Activated T-helper 1 cell treated with anti-CD3 and anti-CD28 coated beads, Interleukin-12 subunit alpha, Interleukin-12 subunit beta, Interleukin-2, Interleukin-4 antibody, amounts not matched to agents 30 ng/mL and 10 ng/mL and 1 ng/mL, durations not matched to agents 14 hours and 24 hours and 36 hours (primary cell): ENCODE measurements at places on chromosomes 7 and 10. TPM values are rescaled to one million over a fixed set of nuclear protein-coding genes. Genes with fewer than 3 reads are reported as not detected.
A peak's percentile ranks its signal among the peaks of the same experiment; 100 is the strongest.

Gene CNNM1
- total RNA-seq, result 0.20 and 0.21 TPM in 2 replicates

Gene CD36
- not detected in 2 replicates for total RNA-seq

Gene OR6B1
- not detected in 2 replicates for total RNA-seq

Gene CEP55
- 53.0 and 55.7 TPM in 2 replicates for total RNA-seq

Gene POU6F2
- not detected in 2 replicates for total RNA-seq

Gene LIPN
- total RNA-seq, result not detected in 2 replicates

DNA sequence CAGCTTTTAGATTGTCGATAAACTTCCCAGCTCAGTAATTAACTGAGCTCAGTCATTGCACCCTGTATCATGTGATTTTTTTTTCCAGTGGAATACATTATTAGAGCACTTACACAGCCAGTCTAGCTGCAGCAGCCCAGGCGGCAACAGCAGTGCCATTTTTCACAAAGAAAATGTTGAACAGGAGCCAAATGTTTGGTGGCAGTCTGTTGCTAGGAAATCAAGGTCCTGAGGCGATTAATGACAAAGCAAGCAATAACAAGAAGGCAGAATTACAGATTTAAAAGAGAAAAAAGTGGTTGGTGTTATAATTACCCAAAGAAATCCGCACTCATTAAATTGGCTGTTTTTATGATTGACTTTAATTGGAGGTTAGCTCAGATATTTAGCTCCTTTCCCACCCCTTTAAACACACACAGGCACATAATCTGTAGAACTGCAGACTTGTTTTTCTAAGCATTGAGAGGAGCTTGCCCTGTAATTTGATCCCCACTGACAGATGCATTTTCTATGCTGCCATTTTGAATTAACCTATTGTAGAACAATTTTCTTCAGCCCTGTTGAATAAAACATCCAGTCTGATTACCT is 267.4 kb downstream of the ADK start:
- H3K36me3 ChIP-seq, result peaks cover 3% of the 10 kb centered on the region
- no peak overlapping the region for H3K27ac ChIP-seq

- no peak overlapping the region for H3K27ac ChIP-seq
- H3K4me3 ChIP-seq, result no peak overlapping the region
- no peak for DNase-seq
- H3K27me3 ChIP-seq, result no peaks in the 10 kb centered on the region
Observed at GRCh38 chr7:137241655-137242360, 101.7 kb downstream of the PTN start.

DNA sequence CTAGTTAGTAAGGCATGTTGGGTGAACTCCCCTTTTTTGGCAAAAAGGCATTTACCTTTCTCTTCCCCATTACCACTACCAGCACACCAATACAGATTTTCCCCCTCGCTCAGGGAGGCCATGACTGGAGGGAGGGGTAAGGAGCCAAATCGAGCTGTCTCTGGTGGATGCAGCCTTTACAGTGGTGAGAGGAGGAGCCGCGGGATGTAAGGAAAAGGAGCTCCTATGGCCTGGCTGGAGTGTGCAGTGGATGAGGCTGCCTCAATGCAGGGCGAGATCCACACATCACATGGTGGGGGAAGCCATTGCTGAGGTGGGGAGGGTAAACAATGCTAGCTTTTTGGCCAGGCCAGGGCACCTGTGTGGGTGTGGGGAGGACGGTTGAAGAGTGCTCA is 416.2 kb downstream of the EXOC4 start:
- H3K27ac ChIP-seq, result no peak overlapping the region
- H3K27me3 ChIP-seq, result no peaks in the 10 kb centered on the region
- H3K4me3 ChIP-seq, result no peak overlapping the region
- no peak for DNase-seq
- no peaks in the 10 kb centered on the region for H3K4me1 ChIP-seq

GRCh38 chr7:135320268-135320667 is 86.6 kb downstream of the STRA8 start:
- H3K4me1 ChIP-seq, result no peaks in the 10 kb centered on the region
- no peaks in the 10 kb centered on the region for H3K27me3 ChIP-seq
- H3K27ac ChIP-seq, result no peak overlapping the region
- no peak for DNase-seq

DNA sequence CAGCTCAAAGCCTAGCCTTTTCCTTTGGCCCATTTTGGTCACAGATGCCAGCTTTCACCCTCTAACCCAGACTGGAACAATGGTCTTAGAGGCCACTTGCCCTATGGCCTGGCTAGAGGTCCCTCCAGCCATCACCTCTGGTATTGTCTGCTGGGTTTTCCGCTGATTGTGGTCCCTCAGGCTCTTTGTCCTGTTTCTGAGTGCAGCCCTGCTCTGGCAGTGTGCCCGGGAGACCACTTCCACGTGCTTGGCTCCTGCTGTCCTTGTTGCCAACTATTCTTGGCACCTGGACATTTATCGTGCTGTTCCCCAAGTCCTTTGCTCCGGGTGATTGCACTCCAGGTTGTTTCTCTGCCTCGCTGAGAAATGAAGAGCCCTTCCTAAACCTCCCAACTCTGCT is 53.3 kb upstream of the FAM180A start:
- peaks cover 9% of the 10 kb centered on the region for H3K4me1 ChIP-seq
- no peaks in the 10 kb centered on the region for H3K36me3 ChIP-seq
- H3K27ac ChIP-seq, result no peak overlapping the region
- H3K27me3 ChIP-seq, result peaks cover 9% of the 10 kb centered on the region
- DNase-seq, result no peak
- no peak overlapping the region for H3K4me3 ChIP-seq

DNA sequence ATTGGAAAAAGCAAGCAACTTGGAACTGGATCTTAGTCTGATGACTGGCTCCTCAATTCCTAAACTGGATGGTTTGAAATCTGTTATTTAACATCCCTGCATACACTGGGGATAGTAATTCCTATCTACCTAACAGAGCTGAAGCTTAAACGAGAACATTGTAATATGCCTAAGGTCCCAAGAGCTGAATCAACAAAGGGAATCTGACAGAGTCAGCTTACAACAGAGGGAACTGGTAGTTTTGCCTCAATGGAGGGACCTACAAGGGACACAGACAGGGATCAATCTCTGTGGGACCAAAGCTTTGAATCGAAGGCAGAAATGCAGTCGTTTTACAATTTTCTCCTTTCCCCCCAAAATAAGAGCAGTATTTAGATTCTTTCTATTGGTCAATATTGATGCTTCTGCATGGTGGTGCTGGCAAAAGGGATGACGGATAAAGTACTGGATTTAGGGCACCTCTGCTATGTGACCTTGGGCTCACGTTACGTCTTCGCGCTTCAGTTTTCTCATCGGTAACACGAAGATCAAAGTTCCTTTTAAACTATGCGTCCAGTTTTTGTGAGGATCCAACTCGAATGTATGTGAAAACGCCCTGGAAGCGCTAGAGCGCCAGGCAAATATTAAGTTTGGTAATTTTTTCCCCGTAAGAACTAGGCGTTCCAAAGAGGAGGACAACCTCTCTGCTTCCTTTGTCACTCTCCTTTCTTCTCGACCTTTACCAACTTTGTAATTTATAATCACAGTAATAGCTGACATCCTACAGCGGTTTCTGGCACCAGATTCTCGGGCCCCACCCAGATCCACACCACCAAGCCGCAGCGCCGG is 1.1 kb downstream of the ACTR1A start:
- H3K4me3 ChIP-seq, result no peak overlapping the region
- H3K27me3 ChIP-seq, result no peaks in the 10 kb centered on the region
- no peak for DNase-seq

GRCh38 chr7:111931016-111931517 is 275.1 kb downstream of the DOCK4 start:
- H3K27ac ChIP-seq, result peak overlapping the region; percentile 1
- H3K4me3 ChIP-seq, result no peak overlapping the region
- H3K36me3 ChIP-seq, result no peaks in the 10 kb centered on the region
- H3K4me1 ChIP-seq, result no peaks in the 10 kb centered on the region

DNA sequence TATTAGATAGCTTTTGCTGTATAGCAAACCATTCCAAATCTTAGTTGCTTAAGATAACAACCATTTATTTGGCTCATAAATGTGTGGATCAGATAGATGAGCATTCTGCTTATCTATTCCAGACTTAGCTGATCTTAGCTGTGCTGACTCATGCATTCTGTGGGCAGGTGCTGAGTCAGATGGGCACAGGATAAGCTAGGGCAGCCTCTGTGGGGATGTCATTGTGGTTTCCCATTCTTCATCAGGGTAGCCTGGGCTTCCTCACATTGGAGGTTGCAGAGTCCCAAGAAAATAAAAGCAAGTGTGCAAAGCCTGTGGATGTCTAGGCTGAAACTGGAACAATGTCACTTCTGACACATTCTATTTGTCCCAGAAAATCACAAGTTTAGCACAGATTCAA is 917.0 kb downstream of the TYW1 start:
- no peak overlapping the region for H3K27ac ChIP-seq
- H3K36me3 ChIP-seq, result no peaks in the 10 kb centered on the region
- H3K4me1 ChIP-seq, result no peaks in the 10 kb centered on the region
- DNase-seq, result no peak
- H3K27me3 ChIP-seq, result no peaks in the 10 kb centered on the region
- H3K4me3 ChIP-seq, result no peak overlapping the region

DNA sequence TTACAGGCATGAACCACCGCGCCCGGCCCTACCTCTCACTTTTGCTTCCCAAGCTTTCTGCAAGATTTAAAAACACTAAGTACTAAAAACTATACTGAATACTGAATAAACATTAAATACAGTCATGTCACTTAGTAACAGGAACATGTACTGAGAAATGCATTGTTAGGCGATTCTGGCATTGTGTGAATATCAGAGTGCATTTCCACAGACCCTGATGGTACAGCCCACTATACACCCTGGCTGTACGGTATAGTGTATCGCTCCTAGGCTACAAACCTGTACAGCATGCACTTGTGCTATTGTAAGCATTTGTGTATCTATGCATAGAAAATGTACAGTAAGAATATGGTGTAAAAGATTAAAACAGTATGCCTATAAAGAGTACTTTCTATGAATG is 29.1 kb downstream of the PDIA4 start:
- no peak overlapping the region for H3K4me3 ChIP-seq
- no peaks in the 10 kb centered on the region for H3K27me3 ChIP-seq
- H3K36me3 ChIP-seq, result peaks cover 12% of the 10 kb centered on the region
- H3K27ac ChIP-seq, result no peak overlapping the region
- no peak for DNase-seq
